CMK (cell line): ENCODE measurements at places on chromosomes 16 and 17.
A peak's percentile ranks its signal among the peaks of the same experiment; 100 is the strongest.

DNA sequence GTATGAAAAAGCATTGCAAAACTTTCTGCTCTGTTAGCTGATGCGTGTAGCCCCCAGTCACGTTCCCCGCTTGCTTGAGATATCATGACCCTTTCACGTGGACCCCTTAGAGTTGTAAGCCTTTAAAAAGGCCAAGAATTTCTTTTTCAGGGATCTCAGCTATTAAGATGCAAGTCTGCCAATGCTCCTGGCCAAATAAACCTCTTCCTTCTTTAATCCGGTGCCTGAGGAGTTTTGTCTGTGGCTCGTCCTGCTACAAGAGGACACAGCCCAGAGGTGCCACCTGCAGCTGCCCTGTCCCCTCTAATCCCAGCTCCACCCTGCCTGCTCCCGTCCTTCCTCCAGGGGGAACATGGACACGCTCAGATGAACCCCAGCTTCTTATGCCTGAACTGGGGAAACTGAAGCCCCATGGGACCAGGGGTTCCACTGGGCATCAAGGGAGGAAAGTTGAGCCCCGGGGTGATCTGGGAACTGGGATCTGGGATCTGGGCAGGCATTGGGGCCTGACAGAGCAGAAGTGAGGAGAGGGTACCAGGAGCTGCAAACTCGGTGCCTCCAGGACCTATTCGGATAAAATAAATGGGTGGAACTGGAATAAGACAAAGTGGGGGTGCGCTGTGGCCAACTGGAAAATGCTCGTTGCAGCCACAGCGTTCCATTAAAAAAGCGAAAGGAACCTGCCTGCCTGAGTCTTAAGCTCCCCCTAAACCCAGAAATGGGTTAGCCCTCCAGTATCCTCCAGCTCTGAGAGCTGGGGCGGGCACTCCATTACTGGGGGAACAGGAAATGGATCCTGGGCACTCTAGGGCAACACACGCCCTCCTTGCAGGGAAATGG is 19.7 kb downstream of the QPRT start:
- no peak for DNase-seq

- DNase-seq: no peak
Observed at GRCh38 chr17:73521376-73521775, 122.9 kb downstream of the SDK2 start.

DNA sequence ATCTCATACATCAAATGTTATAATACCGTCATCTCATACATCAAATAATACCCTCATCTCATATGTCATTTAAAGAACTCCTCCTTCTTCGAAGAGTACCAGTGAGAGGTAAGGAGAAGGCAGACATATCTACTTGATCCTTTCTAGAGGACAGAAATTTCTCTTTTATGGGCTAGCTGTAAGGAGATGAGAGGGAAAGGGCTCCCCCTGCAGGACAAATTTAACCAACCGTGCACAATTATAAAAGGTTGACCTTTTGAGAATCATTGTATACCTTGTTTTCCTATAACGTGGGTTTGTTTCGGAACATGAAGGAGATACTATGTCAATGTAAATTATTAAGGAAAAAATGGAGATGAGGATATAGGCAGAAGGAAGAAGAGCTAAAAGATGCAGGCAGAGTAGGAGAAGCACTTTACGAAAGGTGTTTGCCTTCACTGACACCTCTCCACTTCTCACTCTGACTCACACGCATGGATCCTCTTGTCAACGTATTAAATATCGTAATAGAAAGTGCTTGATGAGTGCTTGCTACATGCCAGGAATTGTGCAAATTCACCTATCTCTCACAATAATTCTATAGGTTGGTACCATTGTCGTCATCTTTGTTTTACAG is 465.9 kb upstream of the ERCC4 start:
- DNase-seq: peak; percentile 18

DNA sequence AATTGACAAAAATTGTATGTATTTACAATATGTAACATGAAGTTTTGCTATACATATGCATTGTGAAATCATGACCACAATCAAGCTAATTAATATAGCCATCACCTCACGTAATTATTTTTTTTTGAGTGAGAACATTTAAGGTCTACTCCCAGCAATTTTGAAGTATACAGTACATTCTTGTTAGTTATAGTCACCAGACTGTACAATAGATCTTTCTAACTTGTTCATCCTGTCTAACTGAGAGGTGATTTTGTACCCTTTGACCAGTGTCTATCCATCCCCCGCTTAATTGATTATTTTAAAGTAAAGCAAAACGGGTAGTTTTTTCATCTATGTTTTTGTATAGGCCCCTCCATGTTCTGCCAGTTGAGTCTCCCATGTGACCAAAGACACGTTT is 30.3 kb downstream of the NTN1 start:
- DNase-seq: no peak

GRCh38 chr16:31250782-31251384 is 8.9 kb upstream of the ITGAM start:
- DNase-seq: no peak

DNA sequence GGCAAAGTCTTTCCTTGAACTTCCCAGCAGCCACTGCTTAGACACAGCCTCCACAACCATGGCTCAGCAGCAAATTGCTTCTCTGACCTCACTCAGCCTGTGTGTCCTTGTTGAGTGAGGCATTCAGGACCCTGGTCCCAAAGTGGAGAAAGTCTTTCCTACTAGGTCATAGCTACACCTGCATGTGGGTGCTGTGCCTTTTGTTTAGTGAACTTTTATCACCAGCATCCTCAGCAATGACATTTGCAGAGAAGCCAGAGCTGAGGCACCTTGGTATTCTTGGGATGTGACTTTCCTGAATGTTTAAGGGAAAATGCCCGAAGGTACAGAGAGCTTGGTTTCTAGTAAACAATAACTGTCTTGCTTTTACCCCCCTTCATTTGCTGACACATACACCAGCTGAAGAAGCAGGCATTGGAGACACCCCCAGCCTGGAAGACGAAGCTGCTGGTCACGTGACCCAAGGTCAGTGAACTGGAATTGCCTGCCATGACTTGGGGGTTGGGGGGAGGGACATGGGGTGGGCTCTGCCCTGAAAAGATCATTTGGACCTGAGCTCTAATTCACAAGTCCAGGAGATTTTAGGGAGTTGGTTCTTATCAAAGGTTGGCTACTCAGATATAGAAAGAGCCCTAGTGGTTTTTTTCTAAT is 20.9 kb upstream of the STH start:
- no peak for DNase-seq

- DNase-seq: no peak
Observed at GRCh38 chr16:55392701-55393100, 68.7 kb downstream of the IRX6 start.

GRCh38 chr16:15782573-15783365 is 74.1 kb downstream of the MYH11 start:
- no peak for DNase-seq

- no peak for DNase-seq
Observed at GRCh38 chr17:72518159-72518732, 397.4 kb downstream of the SOX9 start.

DNA sequence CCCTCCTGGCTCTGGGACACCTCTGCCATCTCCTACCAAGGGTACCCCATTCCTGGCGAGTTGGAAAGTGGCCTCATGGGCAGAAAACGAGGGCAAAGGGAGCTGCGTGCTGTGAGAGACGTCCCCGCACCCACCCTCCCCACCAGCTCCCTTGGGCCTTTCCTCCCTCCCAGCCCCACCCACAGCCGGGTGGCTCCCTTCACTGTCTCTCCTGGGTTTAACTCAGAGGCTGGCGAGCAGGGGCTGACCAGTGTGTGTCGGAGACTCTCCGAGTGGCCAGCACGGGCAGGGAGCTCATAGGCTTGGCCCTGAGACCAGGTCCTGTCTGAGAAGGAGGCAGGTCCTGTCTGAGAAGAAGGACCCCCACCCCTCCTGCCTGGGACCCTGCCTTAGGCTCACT is 26.1 kb downstream of the METRNL start:
- DNase-seq: no peak

DNA sequence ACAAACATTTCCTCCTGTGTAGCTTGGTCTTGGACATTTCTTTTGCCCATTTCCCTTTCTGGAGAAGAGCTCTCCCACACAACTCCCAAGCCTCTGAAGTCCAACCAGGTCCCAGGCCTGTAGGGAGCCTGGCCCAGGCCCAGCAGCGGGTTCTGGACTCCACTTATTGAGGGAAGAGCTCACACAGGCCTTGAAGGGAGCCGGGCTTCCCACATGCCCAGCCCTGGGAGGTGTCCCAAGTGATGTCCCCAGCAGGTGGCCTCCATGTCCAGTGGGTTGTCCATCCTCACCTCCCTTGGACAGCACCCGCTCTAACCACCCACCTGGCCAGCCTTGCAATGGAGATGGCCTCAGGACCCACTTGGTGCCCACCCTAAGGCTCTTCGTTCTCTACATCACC is 5.9 kb upstream of the EPX start:
- DNase-seq: no peak

- DNase-seq: no peak
Observed at GRCh38 chr16:57824888-57825287, 22.6 kb upstream of the KIFC3 start.

DNA sequence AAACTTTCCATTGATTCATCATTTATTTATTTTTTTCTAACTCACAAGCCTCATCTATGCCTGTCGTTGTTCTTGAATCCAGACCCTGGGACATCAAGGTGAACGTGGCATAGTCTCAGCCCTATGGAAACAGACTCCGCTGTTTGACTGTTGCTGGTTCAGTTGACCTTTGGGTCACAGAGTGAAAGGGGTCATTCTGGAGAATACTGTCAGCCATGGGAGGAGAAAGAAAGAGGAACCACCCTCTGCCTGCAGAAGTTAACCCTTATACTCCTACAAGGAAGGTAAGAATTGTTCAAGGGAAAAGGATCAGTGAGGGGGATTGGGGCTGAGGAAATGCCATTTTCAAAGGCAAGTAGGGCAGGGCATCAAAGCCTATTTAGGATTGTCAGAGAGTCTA is 387.6 kb upstream of the MAF start:
- DNase-seq: no peak

GRCh38 chr16:89511374-89511773 is 3.2 kb downstream of the SPG7 start:
- DNase-seq: no peak

- DNase-seq: no peak
Observed at GRCh38 chr16:12348733-12349704, 372.5 kb downstream of the SNX29 start.

- no peak for DNase-seq
Observed at GRCh38 chr17:56110463-56111135, 42.7 kb upstream of the ANKFN1 start.

GRCh38 chr16:84618581-84619460 is 943 bp upstream of the COTL1 start:
- DNase-seq: no peak

DNA sequence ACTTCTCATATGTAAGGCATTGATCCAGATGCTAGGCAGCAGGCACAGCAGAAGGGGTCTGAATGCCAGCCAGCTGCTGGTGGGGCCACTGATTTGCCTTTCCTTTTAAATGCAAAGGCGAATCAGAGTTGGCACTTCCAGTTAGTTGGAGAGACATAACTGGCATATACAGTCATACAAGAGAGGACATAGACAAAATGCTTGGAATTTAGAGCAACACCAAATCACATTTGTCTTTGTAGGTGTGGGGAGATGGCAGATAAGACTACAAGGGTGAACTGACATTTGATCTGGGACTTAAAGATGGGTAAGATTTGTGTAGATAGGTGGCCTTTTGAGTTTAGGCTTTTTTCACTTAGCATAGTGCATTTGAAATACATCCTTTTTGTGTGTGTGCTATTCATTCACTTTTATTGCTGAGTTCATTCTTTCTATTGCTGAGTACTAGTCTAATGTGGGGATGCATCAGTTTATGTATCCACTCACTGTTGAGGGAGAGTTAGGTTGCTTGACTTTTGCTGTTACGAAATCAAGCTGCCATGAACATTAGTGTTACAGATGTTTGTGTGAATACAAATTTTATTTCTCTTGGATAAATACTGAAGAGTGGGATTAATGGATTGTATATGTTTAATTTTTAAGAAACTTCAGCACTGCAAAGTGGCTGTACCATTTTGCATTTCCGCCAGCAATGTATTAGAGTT is 74.1 kb downstream of the SPECC1 start:
- no peak for DNase-seq
